ENCODE measurements at places on chromosomes 5 and 9. TPM values are rescaled to one million over a fixed set of nuclear protein-coding genes. Genes with fewer than 3 reads are reported as not detected.

GRCh38 chr9:115524453-115525059 lies 406.6 kb upstream of the TNC start:
- DNase-seq: peak; percentile 32

- DNase-seq: no peak
These were observed 449.4 kb upstream of the CDH10 start for GRCh38 chr5:25094219-25094618.

- no peak for DNase-seq
These were observed 234.8 kb downstream of the MED10 start for GRCh38 chr5:6143523-6143922.

The CWC27 gene
- 38.1 TPM for total RNA-seq

The DAPK1 gene
- 34.0 TPM for total RNA-seq

Data from HepG2 (cell line).